Kidney epithelial cell (primary cell): ENCODE measurements at places on chromosomes 5 and 9. TPM values are rescaled to one million over a fixed set of nuclear protein-coding genes. Genes with fewer than 3 reads are reported as not detected.

DNA sequence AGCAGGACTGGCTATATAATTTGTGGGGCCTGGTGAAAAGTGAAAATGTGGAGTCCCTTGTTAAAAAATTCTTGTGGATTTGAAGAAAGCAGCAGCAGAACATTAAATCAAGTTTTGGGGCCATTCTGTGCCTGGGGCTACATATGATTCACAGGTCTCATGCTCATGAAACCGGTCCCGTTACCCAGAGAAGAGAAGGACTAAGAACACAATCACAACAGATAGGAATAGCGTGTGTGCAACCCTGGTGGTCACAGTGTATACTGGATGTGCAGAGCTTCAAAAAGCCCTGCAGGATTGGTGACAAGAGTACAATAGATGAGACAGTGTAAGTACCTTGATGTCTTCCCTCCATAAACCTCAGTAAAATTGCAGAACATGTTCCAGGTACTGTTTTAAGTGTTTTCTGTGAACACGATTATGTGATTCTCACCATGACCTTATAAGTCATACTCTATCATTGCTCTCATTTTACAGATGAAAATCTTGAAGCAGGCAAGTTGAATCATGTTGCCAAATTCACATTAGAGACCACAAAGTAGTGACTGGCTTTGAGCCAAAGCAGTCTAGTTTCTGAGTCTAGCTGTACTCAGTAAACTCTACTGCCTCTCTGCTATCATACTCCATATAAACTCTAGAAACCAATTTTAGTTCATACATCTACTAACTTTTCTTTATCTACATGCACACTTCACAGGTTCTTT is 636.5 kb downstream of the TAF11L14 start:
- no peak for DNase-seq

BNC2 gene
- total RNA-seq, result 0.96 and 1.5 TPM in 2 replicates

DNA sequence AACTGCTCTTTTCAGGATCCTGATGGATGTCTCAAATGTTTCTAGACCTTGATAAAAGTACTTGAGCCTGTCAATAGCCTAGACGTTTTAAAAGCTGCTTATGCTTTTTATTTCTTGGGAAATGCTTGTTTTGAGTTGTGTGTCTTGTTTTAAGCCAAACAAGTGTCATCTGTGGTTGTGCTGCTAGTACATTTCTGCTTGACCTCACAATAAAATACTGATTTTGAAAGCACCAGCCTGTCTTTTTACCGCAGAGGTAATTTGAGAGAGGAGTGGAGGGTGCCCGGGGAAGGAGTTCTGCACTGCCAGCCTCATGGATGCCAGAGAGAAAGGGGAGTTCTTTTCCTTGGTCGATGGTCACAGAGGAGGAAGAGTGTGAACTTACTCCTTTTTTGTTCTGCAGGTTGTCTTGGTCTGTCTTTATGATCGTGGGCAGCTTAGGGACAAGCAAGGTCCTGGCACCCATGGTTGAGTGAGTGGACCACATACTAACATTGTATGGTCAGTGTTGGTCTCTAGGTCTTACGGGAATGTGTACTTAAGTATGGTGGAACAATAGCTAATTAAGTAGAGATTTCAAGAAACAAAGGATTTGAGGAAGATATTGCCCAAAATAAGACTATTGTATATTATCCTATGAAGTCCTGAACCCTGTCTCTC is 61.0 kb downstream of the TRIO start:
- DNase-seq, result no peak

NLN gene
- total RNA-seq, result 31.0 and 35.2 TPM in 2 replicates

DNA sequence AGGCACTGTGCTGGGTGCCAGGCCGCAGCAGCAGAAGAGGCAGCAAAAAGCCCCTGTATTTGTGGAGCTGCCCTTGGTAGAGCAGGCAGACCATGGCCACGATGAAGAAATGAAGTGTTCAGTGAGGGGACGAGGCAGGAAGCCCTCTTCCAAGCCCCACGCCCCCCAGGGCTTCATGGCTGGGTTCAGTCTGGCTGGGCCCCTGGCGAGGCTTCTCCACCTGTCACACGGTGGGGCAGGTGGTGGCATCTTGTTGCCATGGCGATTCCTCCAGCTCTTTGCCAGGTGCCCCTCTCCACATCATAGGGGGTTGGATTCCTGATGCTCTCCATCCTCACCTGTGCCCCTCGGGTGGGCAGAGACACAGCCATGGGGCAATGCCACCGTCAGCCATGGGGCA is 21.5 kb downstream of the ADGRD2 start:
- no peak for DNase-seq

GRCh38 chr5:139461698-139462097 is 845 bp downstream of the ECSCR start:
- no peak for DNase-seq

DNA sequence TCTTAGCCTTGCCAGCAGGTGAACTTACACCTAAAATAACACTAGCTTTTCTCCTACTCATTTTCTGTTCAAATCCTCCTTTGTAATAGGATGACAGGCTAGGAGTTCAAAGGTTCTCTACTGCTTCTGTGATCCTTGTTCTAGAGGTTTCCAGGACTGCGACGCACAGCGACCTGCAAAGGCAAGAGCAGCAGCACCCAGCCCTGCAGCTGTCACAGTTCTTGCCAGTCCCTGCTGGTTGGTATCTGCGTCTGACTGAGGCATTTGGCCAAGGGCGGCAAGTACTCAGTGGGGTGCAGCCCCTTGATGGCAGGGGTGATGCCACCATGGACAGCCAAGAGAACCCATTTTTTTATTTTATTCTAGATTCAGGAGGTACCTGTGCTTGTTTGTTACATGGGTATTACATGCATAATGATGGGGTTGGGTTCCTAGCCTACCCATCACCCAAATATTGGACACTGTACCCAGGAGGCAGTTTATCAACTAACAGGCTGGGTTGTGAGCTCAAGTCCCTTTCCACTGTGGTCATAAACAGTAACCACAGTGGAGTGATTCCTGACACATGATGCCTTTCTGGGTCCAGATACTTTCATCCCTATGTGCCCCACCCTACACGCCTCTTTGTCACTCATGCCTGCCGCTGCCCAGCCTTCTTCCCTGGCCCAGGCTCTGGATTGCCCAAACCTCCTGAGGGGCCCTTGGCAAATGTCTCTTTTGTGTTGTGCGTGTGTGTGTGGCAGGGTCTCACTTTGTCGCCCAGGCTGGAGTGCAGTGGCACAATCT is 111.0 kb downstream of the GAPVD1 start:
- DNase-seq, result no peak

DNA sequence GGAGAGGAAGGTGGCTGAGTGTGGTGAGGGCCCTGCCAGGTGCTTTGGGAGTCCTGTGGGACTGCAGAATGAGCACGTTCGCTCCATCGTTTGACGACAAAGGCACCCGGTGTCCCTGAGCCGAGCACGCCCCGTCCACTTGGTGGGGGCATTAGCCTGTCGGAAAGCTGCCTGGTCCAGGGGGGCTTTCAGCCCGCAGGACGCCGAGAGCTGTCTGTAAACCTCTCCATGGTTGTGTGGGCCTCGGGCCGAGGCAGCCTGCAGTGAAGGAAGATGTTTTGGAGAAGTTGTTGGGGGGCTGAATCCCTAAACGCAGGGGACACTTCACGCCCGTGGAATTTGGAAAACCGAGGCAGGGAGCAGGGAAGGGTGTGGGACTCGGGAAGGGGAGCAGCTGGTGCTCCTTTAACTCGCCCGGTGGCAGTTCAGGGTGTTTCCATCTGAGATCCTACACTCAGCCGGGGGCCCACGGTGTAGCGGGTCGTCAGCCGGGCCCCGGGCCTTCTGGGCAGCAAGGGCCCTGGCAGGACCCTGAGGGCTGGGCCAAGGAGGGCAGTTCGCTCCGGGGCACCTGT is 53.8 kb downstream of the MRPL36 start:
- DNase-seq, result no peak

GRCh38 chr5:52007230-52007858 is 624.1 kb downstream of the ISL1 start:
- peak; percentile 1 for DNase-seq

GRCh38 chr9:89179895-89180734 is 1.5 kb upstream of the SHC3 start:
- DNase-seq, result peak; percentile 81

- DNase-seq, result no peak
Measured at GRCh38 chr9:127626752-127627493, 14.8 kb downstream of the STXBP1 start.

- no peak for DNase-seq
Measured at GRCh38 chr9:98311541-98311940, 56.1 kb upstream of the TBC1D2 start.

GRCh38 chr9:5140151-5140550 is 45.3 kb downstream of the INSL6 start:
- no peak for DNase-seq

FRMD3 gene
- 5.0 and 5.2 TPM in 2 replicates for total RNA-seq

DNA sequence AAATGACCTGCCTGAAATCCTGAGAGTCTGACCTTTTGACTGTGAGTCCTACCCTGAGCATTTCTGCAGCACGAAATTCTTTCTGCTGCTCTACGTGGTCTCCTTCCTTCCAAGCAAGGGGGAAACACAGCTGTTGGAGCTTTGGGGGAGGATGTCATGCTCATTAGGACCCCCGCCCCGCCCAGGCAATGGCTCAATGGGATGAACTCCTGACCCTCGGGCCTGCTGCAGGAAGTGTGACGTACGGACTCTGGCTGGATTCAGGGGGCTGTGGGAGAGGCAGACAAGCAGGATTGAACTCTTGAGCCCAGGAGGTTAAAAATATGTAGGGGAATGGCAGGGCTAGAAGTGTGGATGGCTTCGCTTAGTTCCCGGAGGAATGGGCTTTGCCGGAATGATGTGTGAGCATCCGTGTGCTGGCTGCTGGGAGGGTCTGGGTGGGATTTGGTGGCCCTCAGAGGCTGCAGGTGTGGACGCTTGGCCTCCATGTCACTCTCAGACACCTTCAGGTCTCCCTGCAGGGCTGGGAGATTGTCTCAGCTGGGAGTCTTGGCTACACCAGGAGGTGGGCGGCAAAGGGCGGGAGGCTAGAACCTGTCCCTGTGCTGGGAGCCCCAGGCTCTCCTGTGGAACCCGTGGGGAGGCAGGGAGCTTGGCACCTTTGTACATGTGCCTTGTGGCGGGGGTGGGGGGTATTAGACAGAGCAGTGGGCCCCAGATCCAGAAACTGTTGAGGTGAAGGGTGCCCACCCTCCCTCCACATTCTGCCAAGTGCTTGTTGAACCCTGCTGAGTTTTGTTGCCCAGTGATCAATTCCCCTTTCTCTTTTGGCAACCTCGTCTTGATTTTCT is 26.3 kb downstream of the STC2 start:
- no peak for DNase-seq
